ENCODE measurements at places on chromosomes 3 and 15. TPM values are rescaled to one million over a fixed set of nuclear protein-coding genes. Genes with fewer than 3 reads are reported as not detected.

Gene THRB
- total RNA-seq = 1.0 TPM

Gene NUSAP1
- total RNA-seq = 148 TPM

Gene BAHD1
- total RNA-seq = 47.4 TPM

Gene GOLGA6L4
- total RNA-seq = 0.10 TPM

Gene SCAPER
- total RNA-seq = 8.0 TPM

Gene SUSD5
- total RNA-seq = 0.59 TPM

Gene CHAC1
- 39.7 TPM for total RNA-seq

Gene FAM107A
- 0.07 TPM for total RNA-seq

Gene TUSC7
- total RNA-seq = not detected

Gene WDR93
- not detected for total RNA-seq

Gene RAD51
- total RNA-seq = 16.1 TPM

Gene IL5RA
- not detected for total RNA-seq

Gene TIMP4
- 40.3 TPM for total RNA-seq

Gene SIDT1
- total RNA-seq = not detected

Gene IGSF10
- total RNA-seq = 0.21 TPM

Gene CTXN2
- not detected for total RNA-seq

Gene ITIH1
- total RNA-seq = not detected

Gene PPARG
- 0.62 TPM for total RNA-seq

Gene TRH
- total RNA-seq = 0.59 TPM

Gene STRA6
- 10.3 TPM for total RNA-seq

Gene BNC1
- total RNA-seq = not detected

Gene ZIC4
- total RNA-seq = 0.59 TPM

Gene HYKK
- 2.9 TPM for total RNA-seq

Gene PARP6
- 24.8 TPM for total RNA-seq

Gene A4GNT
- not detected for total RNA-seq

Gene CCDC66
- total RNA-seq = 13.2 TPM

Gene RNF111
- total RNA-seq = 19.0 TPM

Gene SLC28A1
- total RNA-seq = not detected
